ENCODE measurements at places on chromosomes 13 and 19.

DNA sequence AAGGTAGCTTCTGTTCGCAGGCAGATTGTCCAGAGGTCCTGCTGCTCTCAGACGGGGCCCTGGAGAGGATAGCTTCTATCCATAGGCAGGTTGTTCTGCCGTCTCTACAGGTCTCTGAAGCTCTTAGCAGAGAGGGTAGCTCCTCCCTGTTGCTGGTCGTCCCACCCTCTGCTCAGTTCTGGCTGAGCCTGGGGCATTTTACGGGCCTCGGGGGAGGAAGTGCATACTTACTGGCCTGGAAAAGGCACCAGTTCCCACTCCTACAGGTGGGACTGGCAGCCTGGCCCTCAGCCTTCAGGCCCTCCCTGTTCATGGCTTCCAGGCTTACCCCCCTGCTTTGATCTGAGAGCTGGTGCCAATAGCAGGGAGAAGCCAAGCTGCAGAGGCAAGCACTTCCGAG is 42.3 kb downstream of the USPL1 start:
- no peak for DNase-seq

DNA sequence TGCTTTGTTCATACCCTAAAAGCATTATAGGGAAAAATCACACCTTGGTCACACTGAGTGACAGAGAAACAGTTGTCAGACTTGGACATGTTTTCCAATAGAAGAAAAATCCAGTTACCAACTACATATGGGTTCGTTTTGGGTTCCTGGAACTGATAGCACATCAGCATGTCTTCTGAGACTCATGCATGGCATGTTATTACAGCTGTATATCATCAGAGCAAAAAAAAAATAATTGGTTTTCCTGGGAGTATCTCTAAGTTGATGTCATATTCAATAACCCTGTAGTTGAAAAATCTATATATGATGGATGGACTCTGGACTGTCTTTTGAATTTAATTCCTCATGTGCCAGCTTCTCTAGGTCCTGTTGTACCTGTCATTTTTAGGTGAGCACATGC is 211.6 kb downstream of the DNAJC15 start:
- no peak for DNase-seq

- DNase-seq = no peak
Measured at GRCh38 chr19:40232949-40233810, 6.7 kb upstream of the CCNP start.

DNA sequence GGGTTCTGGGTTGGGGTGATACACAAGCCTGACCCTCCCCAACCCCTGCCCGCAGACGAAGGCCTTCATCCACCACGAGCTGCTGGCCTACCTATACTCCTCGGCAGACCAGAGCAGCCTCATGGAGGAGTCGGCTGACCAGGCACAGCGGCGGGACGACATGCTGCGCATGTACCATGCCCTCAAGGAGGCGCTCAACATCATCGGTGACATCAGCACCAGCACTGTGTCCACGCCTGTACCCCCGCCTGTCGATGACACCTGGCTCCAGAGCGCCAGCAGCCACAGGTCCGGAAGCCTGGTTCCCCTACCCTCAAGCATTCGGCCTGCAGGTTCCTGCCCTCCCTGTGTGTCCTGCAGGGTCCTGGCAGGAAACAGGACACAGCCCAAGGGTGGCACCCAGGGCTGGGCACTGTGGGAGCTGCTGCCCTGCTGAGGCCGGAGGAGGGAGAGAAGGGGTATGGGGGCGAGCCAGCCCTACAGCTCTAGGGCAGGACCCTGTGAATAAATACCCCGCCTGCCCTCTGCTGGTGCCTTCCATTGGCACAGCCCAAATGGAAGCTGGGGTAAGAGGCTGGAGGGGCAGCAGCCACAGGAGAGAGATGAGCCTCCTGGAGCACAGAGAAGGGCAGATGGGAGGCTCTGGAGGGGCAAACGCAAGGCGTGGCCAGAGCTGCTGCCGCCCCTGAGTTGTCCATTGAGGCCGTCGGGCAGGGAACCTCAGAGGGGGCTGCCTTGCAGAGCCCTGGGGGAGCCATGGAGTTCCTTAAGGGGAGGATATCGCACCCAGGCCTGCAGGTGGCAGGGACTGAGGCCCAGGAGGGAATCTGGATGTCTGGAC is 6.8 kb downstream of the TMED1 start:
- no peak for DNase-seq

Data from cerebellar nuclear complex (tissue), 1 donor.